NCI-H510A treated with DMSO at 0.1 percent for 48 hours (cell line): ENCODE measurements at places on chromosomes 2 and 18.

DNA sequence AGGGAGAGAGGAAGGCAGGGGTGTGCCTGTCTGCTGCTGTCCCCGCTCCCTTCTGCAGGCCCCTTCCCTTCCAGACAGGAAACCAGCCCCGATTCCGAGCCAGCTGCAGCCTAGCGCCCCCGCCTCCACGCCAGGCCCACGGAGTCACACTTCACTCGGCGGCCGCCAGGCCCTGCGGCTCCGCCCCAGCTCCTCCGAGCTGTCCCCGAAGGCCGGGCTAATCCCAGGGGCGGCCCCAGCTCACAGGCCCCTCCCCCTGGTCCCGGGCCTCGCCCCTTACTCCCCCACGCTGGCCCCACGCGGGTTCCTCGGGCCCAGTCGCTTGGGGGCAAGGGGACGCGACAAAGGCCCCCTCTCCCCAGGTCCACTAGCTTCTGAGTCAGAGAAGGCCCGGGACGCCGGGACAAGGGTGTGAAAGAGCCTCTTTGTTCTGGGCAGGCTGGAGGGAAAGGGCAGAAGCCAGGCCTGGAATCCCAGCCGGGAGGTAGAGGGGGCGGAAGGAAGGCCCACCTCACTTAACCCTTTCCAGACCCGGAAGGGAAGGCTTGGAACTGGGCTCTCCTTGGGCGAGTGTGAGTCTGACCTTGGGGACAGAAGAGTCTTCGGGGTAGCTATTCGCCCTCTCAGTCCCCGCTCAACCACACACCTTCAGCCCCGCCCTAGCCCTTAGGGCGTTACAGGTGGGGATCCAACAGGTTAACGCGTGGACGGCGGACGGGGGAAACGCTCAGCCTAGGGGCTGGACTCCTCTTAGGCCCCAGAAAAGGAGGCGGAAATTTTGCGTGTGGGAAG is 1.2 kb downstream of the RTKN start:
- peak; percentile 81 for DNase-seq

DNA sequence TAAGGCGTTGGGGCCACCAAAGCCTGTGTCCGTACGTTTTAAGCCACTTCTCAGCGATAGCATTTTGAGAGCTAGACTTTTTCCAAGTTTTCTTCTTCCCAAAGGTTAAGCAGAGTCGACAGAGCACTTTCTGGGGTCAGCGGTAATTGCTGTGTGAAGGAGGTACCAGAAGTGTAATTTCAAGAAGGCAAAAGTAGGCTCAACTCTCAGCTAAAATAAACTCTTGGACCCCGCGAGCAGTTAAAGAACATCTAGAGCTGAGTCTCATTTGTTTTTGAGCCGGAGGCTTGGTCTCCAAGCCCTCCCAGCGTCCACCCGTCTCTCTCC is 1.9 kb upstream of the PAX3 start:
- no peak for DNase-seq

GRCh38 chr2:113285816-113286215 is 7.1 kb upstream of the PAX8 start:
- DNase-seq: no peak

- DNase-seq: peak; percentile 12
These were observed 110.7 kb downstream of the COLEC12 start for GRCh38 chr18:389658-390357.

DNA sequence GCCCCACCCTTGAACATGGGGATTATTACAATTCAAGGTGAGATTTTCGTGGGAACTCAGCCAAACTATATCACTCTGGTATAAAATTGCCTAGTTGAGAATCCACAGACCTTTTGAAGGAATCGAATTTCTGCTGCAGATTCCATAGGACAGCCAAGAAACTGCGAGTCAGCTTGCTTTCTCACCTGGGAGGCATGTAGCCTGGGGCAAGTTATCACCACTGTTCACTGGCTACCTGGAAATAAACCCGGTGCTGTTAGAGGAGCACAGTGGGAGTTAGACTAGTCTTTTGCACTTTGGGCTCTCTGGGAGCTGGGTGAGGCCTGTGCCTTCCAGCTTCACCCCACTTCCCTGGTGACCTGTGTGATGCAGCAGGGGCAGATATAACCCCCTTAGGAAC is 1043.5 kb downstream of the TDRD15 start:
- DNase-seq: no peak

DNA sequence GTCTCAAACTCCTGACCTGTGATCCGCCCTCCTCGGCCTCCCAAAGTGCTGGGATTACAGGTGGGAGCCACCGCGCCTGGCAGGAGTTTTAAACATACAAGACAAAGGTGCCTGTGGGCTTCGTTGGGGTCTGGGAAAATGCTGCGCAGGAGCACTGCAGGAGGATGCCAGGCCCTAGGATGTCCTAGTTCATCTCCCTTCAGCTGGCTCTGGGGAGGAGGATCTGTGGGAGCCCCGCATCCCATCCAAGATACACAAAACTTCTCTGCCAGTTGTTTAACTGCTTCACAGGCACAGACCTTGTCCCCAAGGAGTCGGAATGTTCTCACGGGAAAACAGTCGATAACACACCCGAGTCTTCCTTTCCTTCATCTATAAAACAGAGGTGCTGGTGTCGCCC is 89.1 kb downstream of the POLR1A start:
- no peak for DNase-seq

DNA sequence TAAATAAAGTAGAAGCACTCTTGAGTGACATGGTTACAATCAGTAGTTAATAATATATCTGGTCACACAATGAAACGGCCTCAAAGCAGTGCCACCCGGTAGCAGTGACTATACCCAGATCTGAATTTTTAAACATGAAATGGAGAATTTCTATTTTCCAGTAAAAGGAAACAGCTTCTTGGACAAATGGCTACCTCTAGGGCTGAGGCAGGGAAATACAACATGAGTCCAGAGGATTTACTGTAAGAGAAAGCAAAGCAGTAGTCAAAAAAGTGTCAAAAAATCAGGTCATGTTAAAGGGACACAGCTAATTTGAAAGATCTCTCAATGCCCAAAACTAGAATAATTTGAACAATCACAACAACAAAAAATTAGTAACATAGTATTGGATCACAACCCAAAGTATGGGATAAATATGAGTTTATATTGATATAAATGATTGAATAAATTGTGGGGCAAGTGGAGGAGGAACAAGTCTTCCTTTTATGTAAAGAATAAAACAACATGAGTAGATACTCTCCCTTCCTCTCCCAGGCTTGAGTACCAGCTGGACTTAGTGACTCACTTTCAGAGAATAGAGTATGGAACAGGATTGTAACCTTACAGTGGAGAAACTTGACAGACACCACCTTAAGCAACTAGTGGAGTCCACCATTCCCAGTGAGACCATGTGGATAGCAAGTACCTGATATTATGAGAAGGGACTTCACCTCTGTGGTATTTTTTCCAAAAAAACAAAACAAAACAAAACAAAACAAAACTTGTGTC is 180.8 kb downstream of the MBD2 start:
- DNase-seq: no peak

DNA sequence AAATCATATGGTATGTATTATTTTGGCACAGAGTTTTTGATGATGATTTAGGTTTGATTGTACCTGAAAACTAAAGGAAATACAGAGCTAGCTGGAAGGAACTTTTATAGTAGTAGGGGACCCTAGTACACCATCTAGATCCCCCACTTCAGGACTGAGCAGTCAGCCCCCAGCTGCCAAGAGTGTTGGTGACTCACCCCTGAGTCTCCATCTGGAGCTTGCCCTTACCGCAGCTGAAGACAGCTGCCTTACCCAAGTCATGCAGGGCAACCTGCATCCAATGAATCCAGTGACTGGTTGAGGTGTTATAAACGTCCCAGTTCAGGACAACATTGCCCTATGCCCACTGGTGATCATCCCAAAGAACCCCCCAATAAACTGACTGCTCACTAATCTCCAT is 15.3 kb downstream of the PMS1 start:
- DNase-seq: no peak

DNA sequence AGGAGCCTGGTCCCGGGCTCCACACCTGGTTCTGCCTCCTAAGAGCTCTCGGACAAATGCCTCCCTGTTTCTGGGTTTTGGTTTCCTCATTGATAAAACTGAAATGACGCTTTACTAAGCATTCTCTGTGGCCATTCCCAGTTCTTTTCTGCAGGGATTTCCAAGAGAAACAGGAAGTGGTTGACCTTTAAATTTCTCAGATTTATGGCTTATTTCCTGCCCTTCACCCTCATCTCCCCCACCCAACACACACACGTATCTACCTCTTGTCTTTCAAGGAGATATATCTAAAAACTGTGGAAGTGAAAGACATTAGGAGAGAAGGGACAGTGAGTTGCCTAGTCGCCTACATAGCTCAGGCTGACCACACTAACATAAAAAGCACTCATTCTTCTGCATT is 53.0 kb downstream of the PIEZO2 start:
- no peak for DNase-seq
